Mesenteric fat pad (tissue), 1 donor: ENCODE measurements at places on chromosomes 1 and 21. TPM values are rescaled to one million over a fixed set of nuclear protein-coding genes. Genes with fewer than 3 reads are reported as not detected.

VHLL gene
- total RNA-seq: not detected

LAMC1 gene
- 370 TPM for total RNA-seq

UTS2 gene
- total RNA-seq: not detected

MSH4 gene
- total RNA-seq: not detected

MTFR1L gene
- 53.8 TPM for total RNA-seq

RIPK4 gene
- total RNA-seq: not detected

FCRL4 gene
- total RNA-seq: not detected

FMO4 gene
- 3.6 TPM for total RNA-seq

VWA5B1 gene
- total RNA-seq: not detected

TMEM54 gene
- 26.8 TPM for total RNA-seq

RPL11 gene
- total RNA-seq: 871 TPM

FAM72D gene
- not detected for total RNA-seq

TRNP1 gene
- 1.7 TPM for total RNA-seq

LDLRAD1 gene
- not detected for total RNA-seq

SLAMF7 gene
- 0.64 TPM for total RNA-seq

GRCh38 chr1:168824418-168825065, 95.5 kb upstream of the DPT start:
- no peak for DNase-seq

- no peak for DNase-seq
Observed at GRCh38 chr1:69976896-69977295, 228.5 kb downstream of the LRRC40 start.

DNA sequence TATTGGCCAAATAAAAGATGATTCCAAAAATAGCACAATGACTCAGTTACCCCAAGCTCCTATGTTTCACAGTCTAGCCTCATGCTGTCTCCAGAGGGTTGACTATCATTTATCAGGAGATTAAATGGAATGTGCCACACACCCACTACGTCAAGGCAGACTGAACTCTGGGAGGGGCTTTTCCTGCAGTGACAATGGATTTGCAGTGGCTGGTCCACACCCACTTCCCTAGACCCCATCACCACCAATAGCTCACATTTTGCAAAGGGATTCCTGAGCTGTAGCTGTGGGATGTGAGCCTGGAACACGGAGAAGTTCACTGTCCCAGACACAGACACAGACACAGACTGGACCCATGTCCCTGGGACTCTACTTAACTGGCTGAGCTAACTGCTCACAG, 77.1 kb downstream of the HLCS start:
- no peak for DNase-seq

DNA sequence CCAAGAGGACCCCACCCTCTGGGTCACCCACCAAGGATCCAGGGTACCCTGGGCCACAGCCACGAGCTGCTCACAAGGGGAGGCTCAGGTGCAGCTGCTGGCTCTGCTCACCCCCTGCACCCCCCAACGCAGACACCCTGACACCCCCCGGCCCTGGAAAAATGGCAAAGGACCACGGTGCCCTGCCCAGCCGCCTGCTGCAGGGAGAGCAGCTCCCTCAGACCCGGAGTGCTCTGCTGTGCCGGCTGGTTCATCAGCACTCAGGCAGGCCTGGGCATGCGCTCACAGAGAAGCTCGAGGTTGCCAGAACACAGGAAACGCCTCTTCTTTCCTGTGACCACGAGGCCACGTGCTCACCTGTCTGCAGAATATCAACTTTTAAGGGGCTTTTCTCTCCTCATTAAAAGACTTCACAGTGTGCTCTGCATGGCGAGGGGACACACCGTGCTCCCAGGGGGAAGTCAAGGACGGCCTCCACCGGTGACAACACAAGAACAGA, 4.3 kb upstream of the C1QTNF12 start:
- DNase-seq: no peak

GRCh38 chr1:172483448-172483847, 39.6 kb upstream of the PIGC start:
- DNase-seq: no peak

- peak; percentile 24 for DNase-seq
Observed at GRCh38 chr1:29439615-29440014, 203.3 kb downstream of the PTPRU start.

- no peak for DNase-seq
Observed at GRCh38 chr1:20188455-20188817, 2.1 kb upstream of the PLA2G2C start.

GRCh38 chr1:156851779-156852417, 7.0 kb downstream of the INSRR start:
- DNase-seq: no peak

DNA sequence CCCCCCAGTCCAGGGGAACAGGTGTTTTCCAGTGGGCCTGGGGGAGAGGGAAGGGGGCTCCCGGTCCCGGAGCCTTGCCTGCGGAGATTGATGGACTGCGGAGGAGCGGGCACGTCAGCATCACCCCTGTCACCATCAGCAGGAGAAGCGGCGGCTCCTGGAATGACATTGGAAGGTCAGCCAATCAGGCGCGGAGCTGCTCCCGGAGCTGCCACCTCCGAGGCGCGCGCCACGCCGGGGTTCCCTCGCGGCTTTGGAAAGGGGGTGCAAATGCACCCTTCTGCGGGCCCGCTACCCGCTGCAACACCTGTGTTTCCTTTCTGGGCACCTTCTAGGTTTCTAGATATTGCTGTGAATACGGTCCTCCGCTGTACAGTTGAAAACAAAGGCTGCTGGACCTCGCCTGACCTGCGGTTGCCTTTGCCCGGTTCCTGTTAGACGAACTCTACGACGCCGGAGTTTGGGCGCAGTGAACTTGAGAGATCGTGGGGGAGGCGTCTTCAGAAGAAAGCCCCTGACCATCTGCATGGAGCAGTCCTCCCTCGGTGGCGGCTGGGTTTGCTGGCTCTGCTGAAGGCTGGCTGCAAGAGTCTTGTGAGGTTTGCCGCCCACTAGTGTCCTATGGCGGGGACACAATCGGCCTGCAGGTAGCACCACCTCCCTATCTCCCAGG, 5.3 kb downstream of the DSCAM start:
- no peak for DNase-seq

DNA sequence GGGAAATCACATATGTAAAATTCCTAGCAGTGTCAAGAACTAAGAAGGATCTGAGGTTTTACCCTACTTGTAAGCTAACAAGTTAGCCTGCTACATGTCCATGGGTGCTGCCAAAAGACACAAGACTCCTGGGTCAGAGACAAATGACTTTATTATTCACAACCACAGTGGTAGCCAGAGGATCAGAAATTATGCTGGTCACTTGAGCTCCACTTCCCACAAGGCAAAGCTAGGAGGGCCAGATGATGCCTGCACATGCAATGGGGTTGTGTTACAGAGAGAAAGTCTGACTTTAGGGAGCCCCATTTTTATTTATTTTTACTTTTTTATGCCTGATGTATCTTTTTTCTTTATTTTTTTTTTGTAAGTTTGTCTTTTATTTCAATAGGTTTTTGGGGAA, 136.8 kb downstream of the S1PR1 start:
- no peak for DNase-seq

- no peak for DNase-seq
Observed at GRCh38 chr1:168005529-168005928, 68.7 kb upstream of the MPC2 start.

GRCh38 chr1:1550591-1551432, 10.4 kb upstream of the TMEM240 start:
- DNase-seq: no peak

GRCh38 chr1:9119745-9120144, 9.2 kb downstream of the GPR157 start:
- no peak for DNase-seq

DNA sequence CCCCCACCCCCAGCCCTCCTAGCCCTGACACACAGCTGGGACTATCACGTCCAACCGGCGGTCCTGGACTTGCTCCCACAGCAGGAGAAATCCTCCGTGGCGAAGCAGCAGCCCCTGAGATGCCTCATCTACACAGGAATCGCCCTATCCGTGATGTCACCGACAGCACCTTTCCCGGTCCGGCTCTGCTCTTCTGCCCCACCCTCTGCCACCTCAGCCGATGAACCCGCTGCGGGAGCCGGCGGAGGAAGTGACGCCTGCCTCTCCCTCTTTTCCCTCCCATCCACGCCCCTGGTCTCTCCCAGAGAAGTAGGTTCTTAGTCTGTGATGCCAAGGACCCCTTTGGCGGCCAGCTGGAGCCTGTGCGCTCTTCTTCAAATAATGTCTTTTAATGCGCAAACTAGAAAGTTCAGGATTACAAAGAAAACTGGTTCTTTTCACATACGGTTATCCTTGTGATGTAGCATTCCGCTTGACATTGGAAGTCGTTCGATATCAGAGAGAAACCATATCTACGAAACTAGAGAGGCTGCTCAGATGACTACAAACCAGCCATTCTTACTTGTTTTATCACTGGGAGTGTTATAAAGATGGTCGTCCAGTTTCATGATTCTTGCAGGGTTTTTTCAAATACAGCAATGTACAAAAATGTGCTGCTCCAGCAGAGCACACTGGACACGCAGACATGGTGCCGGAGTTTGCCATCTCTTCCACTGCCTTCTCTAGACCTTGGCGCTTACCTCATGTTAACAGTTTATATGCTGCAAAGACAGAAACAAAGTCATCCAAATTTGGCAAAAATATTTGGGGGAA, 120.3 kb downstream of the PPIAL4G start:
- no peak for DNase-seq

DNA sequence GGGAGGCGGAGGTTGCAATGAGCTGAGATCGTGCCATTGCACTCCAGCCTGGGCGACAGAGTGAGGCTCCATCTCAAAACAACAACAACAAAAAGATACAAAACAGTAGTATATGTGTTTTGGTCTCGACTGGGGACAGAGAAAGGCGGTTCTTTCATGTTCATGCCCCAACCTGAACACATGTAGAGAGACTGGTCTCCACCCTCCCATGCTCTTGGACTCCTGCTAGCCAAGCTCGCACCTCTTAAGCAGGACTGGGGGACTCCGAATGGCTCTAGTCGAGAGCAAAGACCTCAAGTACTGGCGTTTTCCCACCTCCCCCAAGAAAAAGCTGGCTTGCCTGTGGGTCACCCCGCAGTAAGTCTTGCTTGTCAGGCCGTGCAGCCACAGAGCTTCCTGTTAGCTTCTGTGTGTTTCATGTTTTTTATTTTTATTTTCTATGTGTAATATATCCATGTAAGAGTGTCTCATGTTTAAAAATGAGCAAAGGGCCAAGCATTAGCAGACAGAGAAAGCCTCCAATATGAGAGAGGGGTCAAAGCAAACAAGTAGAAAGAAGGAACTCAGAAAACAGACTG, 91.6 kb downstream of the SCCPDH start:
- no peak for DNase-seq

- DNase-seq: no peak
Observed at GRCh38 chr21:32393677-32394001, 827 bp upstream of the URB1 start.

DNA sequence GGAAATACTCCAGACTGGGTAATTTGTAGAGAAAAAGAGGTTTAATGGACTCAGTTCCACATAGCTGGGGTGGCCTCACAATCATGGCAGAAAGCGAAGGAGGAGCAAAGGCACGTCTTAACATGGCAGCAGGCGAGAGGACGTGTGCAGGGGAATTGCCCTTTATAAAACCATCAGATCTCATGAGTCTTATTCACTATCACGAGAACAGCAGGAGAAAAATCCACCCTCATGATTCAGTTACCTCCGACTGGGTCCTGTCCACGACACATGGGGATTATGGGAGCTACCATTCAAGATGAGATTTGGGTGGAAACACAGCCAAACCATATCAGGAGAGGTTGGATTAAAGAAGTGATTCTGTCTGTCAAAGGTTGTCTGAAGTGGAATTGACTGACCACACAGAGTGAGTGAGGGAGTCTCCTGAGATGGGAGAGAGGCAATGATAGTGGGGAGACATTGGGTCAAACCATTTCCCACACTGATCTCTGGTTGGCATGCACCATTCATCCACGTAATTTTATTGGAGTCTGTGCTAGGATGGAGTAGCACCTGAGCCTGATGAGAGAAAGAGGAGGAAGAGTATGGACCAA, 58.3 kb upstream of the VAMP3 start:
- no peak for DNase-seq

- no peak for DNase-seq
Observed at GRCh38 chr1:11736746-11737639, 1.1 kb downstream of the AGTRAP start.

DNA sequence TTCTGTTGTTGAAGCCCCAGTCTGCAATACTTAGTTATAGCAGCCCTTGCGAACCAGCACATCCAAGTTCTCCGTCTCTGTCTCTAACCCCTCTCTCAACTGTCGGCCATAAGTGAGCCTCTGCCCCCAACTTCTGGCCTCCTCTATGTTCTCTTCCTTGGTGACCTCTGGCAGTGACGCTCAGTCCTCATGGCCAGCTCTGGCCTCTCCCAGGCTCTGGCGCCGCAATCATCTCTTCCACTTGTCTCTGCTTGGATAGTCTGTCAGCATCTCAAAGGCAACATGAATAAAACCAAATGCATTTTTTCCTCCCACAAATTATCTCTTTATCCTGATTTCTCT, 8.4 kb upstream of the HLCS start:
- peak; percentile 24 for DNase-seq

- no peak for DNase-seq
Observed at GRCh38 chr21:35014302-35015041, 34.6 kb downstream of the RUNX1 start.

DNA sequence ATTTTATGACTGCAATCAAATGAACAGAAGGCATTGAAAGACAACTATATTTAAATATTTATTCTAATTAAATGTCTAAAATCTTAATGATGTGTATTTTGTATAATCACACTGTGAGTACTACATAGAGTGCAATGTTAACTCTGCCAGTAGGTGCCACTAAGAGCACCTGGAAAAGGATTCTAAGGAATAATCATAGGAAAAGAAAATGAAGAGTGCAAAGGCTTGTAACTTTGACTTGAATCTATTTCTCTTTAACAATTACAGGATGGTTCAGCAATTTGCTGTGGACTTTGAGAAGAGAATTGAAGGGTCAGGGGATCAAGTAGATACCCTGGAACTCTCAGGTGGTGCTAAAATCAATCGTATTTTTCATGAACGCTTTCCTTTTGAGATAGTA, 200.4 kb downstream of the DNM3 start:
- no peak for DNase-seq

GRCh38 chr1:111629190-111629954, 9.8 kb downstream of the RAP1A start:
- DNase-seq: no peak

- peak; percentile 87 for DNase-seq
Observed at GRCh38 chr1:86156566-86157455, at the start of gene COL24A1. TSS of gene COL24A1 (minus strand) at chr1:86156772. CDS start at chr1:86156396, 376 bp downstream.

- no peak for DNase-seq
Observed at GRCh38 chr1:48757363-48757762, 19.3 kb downstream of the BEND5 start.

DNA sequence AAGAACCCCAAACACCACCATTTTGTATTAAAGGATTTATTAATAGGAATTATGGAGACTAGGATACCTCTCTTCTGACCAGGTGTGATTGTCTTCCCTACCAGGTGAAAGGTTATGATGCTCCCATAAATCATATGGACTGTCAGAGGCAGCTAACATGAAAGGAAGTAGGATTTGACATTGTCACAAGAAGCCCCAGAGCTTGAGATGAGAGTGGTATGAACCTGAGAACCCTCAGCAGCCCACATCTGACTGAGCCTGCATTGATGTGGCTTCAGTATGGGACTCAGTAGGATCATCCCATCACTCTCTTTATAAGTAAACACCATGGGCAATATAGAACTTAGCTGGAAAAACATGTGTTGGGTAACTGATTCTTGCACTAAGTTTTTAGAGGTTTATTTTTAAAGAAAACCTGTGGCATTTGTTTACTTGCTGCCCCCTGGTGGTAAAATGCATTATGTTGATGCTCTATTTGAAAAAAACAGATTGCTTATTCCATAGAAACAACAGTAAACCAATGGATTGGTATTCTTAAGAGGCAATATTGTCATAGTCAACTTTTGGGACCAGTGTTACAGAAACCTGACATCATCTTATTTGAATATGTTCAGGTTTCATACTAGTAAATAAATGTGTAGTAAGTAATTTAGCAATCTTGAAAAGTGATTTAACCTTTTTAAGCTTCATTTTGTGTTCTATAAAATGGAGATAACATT, 16.6 kb upstream of the CACYBP start:
- DNase-seq: no peak
